Activated CD4-positive, alpha-beta T cell treated with anti-CD3 and anti-CD28 coated beads, Interleukin-2, amount 50 U/mL, for 4 hours (primary cell): ENCODE measurements at places on chromosomes 1 and 21.

- no peak for DNase-seq
Measured at GRCh38 chr1:98322086-98322485, 339.4 kb upstream of the SNX7 start.

- no peak for DNase-seq
Measured at GRCh38 chr1:14914351-14914988, 239.1 kb upstream of the TMEM51 start.

GRCh38 chr1:38489844-38490270, 369.7 kb downstream of the RRAGC start:
- peak; percentile 22 for DNase-seq

DNA sequence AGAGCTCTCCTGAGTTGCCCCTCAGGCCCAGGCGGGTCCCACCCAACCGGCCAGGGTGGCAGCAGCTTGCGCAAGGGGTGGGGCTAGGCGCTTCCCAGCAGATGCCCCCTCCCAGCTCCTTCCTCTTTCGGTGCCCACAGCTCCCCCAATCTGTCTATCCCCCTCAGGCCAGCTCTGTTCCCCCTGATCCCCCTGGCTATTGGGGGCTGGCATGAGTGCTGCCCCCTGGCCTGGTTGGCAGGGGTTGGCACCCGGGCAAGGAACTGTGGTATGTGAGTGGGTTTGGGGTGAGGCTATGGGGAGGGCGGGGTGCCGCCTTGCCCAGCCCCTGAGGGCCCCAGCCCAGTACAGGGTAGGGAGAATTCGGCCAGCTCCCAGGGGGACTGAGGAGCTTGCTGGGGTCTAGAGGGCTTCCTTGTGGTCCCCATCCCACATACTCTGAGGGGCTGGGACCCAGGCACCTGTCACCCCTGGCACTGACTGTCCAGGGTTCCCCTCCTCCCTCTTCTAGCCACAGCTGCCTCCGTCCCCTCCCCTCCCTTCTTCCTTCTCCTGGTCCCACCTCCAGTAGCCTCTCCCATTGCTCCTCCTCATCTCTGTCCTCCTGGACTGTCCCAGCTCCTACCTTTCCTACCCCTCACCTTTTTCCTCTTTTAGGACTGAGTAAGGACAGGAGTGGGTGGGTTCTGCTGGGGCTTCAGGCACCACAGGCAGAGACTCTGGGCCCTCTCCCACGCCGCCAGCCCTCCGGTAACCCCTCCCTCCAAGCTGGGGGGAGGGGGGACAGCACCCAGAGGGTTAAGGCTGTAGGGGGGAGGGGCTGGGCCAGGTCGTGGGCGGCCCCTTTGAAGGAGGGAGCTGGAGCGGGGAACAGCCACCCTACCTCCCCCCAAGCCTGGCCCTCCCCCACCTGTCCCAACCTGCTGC, 5.7 kb downstream of the ZBTB7B start:
- DNase-seq, result peak; percentile 57

GRCh38 chr1:12461754-12462153, 156.3 kb downstream of the DHRS3 start:
- no peak for DNase-seq

GRCh38 chr1:72936151-72936740, 653.9 kb upstream of the NEGR1 start:
- DNase-seq, result no peak

DNA sequence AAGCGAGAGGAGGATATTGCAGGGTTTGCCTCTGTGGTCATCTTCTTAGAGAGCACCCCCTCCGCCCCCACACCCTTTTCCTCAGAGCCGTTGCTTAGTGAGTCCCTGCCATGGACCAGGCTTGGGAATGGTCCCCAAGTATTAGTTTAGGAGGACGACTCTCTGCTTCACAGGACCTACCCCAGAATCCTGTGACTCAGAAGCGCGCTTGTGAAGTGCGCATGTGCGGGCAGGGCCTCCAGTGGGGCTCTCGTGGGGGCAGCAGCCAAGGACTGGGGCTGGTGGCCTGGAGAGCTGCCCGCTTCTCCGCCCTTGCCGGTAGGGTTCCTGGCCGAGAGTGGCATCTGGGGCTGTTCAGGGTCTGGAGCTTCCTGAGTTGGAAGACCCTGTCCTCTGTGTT, 37.3 kb upstream of the HMGN1 start:
- no peak for DNase-seq

- DNase-seq, result no peak
Measured at GRCh38 chr1:56377431-56377830, 201.9 kb downstream of the PLPP3 start.

- DNase-seq, result no peak
Measured at GRCh38 chr1:203424861-203425662, 50.5 kb upstream of the PRELP start.

- no peak for DNase-seq
Measured at GRCh38 chr21:28828981-28829380, 163.7 kb downstream of the LTN1 start.

- DNase-seq, result no peak
Measured at GRCh38 chr1:47201179-47201578, 11.3 kb upstream of the PDZK1IP1 start.

- DNase-seq, result no peak
Measured at GRCh38 chr1:12561121-12561520, 56.9 kb downstream of the DHRS3 start.

DNA sequence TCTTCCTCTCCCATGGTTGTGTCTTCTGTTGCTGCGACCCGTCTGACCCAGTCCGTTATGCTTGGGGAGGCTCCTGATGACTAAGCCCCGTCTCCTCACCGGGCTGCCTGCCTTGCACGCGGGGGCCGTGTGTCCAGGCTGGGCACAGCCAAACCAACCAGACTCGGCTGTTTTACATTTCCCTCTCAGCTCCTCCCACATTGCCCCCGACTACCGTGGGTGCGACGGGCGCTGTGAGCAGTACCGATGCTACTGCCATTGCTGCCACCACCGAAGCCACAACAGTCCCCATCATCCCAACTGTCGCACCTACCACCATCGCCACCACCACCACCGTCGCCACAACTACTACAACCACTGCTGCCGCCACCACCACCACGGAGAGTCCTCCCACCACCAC, 46.0 kb upstream of the CNTN2 start:
- DNase-seq, result no peak

DNA sequence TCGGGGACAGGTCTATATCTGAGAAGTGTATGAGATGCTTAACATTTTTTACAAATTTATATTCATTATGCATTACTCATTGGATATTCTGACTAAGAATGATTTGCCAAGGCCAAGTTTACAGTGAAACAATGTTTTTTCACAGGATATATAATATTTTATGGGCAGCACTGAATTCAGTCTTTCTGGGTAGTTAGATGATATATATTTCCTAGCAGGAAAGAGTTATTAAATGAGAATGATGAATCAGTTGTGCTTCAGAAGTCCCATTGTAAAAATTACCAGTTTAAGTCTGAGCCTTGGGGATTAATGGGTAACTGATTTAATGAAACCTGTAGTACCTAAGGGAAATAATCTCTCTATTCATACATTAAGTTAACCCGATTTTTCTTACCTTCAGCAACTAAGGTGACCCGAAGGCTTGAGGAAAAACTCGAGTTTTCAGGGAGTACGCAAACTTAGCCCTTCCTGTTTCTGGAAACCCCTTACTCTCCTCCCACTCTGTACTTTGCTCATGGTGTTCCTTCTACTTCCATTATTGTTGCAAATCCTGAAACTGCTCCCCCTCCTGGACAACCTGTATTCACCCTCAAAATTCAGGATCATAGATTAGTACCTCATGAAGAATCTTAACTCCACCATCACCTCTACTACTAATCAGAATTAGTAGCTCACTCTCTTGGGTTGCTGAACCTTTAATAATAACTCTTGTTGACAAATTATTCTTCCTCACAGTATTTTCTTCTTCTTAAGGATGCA, 135.1 kb downstream of the AK5 start:
- no peak for DNase-seq

DNA sequence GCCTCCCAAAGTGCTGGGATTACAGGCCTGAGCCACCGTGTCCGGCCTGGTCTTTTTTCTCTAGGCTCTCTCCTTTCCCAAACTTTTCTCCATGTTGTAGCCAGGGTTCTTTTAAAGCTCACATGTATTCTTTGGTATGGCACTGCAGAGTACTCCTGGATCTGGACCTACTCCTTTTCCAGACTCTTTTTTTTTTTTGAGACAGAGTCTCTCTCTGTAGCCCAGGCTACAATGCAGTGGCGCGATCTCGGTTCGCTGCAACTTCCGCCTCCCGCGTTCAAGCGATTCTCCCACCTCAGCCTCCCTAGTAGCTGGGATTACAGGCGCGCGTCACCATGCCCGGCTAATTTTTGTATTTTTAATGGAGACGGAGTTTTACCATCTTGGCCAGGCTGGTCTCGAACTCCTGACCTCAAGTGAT, 602 bp upstream of the MED18 start:
- no peak for DNase-seq

DNA sequence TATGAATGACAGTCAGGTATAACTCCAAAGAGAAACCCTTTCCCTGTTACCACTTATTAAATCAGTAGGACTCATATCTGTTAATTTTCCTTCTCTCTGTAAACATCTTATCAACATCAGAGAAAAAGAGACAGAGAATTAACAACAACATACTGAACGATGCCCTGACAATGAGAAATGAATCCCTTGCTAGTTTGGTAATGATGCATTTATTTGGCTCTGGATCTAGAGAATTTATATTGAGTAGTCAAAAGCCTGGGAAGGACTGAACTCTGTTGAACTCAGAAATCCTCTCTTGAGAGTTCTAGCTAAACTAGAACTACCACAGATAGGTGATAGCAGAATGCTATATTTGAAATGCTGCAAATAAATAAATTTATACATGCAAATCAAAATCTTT, 325.6 kb downstream of the DISC1 start:
- DNase-seq, result no peak
